Naive thymus-derived CD8-positive, alpha-beta T cell (primary cell): ENCODE measurements at places on chromosomes 12 and 14.

GRCh38 chr12:92098594-92099380 is 46.9 kb downstream of the BTG1 start:
- no peak for DNase-seq

DNA sequence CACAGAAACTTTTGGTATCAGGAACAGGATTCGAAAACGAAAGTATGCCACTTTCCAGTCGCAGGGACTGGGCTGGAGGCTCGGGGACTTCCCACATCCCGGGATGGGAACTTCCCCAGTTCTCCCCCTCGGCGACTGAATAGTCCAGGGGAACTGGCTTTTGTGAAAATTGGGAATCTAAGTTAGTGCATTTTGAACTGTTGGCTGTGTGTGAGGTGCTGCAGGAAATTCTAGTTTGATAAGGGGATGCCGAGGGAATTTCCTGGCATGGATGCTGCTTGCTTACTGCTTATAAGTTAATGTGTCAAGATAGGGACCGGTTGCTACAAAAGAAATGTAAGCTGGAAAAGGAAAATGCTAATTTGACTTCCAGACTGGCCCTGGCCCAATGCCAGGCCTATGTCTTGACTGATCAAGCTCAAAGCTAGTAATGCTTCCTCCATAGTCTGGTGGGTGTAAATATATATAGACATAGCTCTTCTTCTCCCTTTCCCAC is 73.4 kb upstream of the EIF5 start:
- no peak for DNase-seq

GRCh38 chr14:88342980-88343379 is 19.9 kb upstream of the KCNK10 start:
- DNase-seq: no peak

- DNase-seq: no peak
Observed at GRCh38 chr12:72828662-72829324, 556.6 kb downstream of the TRHDE start.

- no peak for DNase-seq
Observed at GRCh38 chr14:103881268-103882201, 34.2 kb upstream of the PPP1R13B start.

- no peak for DNase-seq
Observed at GRCh38 chr14:100299238-100299560, 7.0 kb downstream of the SLC25A29 start.

DNA sequence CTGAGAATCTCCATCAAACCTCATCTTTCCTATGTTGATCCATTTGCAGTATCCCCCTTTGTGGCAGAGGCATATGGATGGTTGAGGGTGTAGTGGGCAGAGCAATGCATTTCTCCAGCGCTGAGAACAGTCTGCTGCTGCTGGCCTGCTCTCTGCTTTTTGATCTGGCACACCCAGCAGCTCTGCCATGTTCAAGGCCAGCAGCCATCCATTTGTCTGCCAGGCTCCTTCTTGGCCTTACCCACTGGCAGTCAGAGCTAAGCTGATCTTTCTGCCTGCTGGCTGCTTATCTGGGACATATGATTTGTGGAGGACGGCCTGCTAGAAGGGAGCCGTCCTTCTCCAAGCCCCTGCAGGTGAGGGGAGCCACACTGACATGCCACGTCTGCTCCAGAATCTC is 17.0 kb downstream of the NPC2 start:
- DNase-seq: no peak

GRCh38 chr14:29030970-29031369 is 264.4 kb downstream of the FOXG1 start:
- DNase-seq: no peak

GRCh38 chr12:56601503-56601902 is 28.6 kb downstream of the BAZ2A start:
- peak; percentile 33 for DNase-seq

- no peak for DNase-seq
Observed at GRCh38 chr14:57160333-57160732, 108.4 kb downstream of the EXOC5 start.

GRCh38 chr12:109679501-109680263 is 33.9 kb upstream of the FAM222A start:
- DNase-seq: no peak

DNA sequence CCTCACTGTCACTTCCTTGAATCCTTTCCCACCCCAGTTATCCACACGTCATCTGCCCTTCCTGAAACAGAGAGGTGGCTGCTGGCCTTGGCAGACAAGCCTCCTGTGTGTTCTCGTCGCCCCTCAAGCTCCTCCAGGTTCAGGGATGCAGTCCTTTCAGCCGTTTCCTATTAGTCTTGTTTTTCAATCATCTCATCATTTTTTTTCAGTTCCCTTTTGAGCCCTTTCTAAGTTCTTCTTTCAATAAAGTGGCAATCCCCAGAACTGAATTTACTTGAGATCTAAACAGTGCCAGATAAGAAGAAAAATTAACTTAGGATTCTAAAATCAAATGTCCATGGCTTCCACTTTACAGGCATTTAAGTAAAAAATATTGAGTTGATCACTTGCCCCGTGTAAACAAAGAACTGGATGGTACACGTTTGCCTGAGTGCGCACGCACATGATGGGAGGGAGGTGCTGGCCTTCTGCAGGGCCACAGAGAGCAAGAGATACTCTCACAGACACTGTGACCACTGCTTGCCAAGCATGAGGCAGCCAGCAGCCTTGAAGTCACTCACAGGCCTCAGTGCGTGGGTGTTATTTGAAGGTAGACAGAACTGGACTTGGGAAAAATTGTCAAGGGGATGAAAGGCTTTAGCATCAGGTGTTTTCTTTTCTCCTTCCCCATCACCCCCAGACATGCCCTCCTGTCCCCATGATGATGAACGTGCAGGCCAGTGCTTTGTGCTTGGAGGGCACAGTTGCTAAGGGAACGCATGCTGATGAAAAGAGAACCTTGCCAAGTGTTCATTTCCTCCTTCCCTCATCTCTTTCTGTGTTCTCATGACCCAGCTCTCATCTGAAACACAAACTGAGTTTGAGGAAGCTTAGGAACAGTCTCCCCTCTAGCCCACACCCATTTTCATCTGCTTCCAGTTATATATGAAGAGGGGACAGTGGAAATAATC is 408.3 kb downstream of the EGLN3 start:
- DNase-seq: no peak
